Stimulated activated naive B cell treated with anti-CD40 and anti-IgM and Interleukin-4, amounts not matched to agents 10 μg/mL and 1 μg/mL and 100 μg/mL, for 72 hours (primary cell): ENCODE measurements at places on chromosomes 6 and 20.
A peak's percentile ranks its signal among the peaks of the same experiment; 100 is the strongest.

DNA sequence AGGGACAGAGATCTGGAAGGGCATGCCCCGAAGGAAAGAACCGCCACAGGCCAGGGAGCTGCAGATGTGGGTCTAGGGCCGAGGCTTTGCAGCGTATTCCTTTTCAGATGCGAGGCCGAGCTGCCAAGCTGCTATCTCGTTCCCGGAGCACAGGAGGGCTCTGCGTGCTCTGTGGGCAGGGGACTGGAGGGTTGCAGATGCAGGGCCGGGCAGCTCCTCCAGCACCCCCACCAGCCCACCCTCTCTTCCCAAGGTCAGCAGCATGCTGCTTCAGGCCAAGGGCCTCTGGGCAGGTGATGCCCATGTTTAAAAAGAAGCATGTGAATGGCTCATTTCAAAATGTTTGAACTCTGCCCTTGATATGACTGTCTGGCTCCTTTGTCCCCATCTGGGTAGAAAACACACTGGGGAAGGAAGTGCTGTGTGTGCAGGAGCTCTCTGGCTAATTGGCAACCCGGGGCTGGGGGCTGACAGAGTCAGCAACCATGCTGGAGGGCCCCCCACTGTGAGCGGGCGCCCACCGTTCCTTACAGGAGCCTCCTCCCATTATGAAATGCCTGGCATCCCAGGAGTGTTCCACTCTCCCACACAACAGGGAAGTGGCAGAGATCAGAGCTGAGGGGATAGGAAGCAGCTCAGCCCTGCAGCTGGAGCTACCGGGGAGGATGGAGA lies 353.3 kb downstream of the ZFAND3 start:
- DNase-seq = no peak
- no peaks in the 10 kb centered on the region for H3K4me1 ChIP-seq
- peaks cover 18% of the 10 kb centered on the region for H3K36me3 ChIP-seq
- no peaks in the 10 kb centered on the region for H3K27me3 ChIP-seq

DNA sequence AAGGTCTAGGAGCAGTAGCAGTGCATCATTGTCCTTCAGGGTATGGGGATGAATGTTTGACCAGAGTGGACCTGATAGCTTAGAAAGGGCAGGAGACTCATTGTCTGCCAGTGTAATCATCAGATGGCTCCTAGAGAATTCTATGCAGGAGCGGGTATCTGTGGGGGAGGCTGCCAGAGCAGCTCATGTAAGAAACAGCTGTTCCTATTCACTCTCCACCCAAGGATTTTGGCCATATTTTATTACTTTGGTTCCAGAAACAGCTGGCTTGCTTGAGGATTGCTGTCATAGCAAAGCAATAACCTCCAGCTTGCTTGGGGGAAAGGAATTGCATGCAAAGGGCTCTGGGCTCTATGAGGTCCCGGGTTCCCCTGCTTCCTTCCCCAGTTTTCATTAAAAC lies 44.1 kb downstream of the RALY start:
- DNase-seq = no peak
- H3K27me3 ChIP-seq = no peaks in the 10 kb centered on the region
- no peak overlapping the region for H3K4me3 ChIP-seq
- peaks cover 47% of the 10 kb centered on the region for H3K36me3 ChIP-seq
- no peak overlapping the region for H3K27ac ChIP-seq

DNA sequence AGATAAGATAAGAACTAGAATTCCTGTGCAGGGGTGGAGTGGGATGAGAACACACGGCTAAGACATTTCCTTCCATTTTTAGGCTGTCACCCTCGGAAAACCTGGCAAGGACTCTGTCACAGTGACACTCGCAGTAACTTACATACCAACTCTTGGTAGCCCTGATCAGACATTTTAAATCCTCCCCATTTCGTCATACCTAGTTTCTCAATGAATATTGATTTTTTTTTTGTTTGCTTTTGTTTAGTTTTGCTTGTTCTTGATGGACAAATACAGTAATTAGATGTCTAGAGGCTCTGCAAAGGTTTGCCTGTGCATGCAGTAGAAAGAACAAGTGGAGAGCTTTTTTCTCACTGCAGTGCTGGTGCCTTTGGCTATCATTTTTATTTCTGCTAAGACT lies 213.0 kb upstream of the FAM83B start:
- no peaks in the 10 kb centered on the region for H3K27me3 ChIP-seq
- no peak for DNase-seq
- no peak overlapping the region for H3K27ac ChIP-seq

- no peaks in the 10 kb centered on the region for H3K4me1 ChIP-seq
- H3K4me3 ChIP-seq = no peak overlapping the region
- H3K36me3 ChIP-seq = no peaks in the 10 kb centered on the region
- no peak for DNase-seq
Measured at GRCh38 chr6:72504406-72504805, 117.5 kb upstream of the KCNQ5 start.

DNA sequence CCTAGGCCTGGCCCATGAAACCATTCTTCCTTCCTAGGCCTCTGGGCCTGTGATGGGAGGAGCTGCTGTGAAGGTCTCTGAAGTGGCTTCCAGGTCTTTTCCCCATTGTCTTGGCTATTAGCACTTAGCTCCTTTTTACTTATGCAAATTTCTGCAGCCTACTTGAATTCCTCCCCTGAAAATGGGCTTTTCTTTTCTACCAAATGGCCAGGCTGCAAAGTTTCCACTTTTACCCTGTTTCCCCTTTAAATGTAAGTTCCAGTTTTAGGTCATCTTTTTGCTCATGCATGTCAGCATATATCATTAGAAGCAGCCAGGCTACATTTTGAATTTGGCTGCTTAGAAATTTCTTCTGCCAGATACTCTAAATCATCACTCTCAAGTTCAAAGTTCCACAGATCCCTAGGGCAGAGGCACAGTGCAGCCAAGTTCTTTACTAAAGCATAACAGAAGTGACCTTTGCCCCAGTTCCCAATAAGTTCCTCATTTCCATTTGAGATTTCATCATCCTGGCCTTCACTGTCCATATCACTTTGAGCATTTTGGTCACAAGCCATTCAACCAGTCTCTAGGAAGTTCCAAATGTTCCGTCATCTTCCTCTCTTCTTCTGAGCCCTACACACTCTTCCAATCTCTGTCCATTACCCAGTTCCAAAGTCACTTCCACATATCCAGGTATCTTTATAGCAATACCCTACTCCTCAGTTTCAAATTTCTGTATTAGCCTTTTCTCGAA lies 71.9 kb downstream of the TBC1D7 start:
- peak overlapping the region; percentile 70 for H3K27ac ChIP-seq
- H3K4me3 ChIP-seq = peak overlapping the region; percentile 3
- DNase-seq = peak; percentile 19
- no peaks in the 10 kb centered on the region for H3K27me3 ChIP-seq
- H3K4me1 ChIP-seq = peaks cover 56% of the 10 kb centered on the region

DNA sequence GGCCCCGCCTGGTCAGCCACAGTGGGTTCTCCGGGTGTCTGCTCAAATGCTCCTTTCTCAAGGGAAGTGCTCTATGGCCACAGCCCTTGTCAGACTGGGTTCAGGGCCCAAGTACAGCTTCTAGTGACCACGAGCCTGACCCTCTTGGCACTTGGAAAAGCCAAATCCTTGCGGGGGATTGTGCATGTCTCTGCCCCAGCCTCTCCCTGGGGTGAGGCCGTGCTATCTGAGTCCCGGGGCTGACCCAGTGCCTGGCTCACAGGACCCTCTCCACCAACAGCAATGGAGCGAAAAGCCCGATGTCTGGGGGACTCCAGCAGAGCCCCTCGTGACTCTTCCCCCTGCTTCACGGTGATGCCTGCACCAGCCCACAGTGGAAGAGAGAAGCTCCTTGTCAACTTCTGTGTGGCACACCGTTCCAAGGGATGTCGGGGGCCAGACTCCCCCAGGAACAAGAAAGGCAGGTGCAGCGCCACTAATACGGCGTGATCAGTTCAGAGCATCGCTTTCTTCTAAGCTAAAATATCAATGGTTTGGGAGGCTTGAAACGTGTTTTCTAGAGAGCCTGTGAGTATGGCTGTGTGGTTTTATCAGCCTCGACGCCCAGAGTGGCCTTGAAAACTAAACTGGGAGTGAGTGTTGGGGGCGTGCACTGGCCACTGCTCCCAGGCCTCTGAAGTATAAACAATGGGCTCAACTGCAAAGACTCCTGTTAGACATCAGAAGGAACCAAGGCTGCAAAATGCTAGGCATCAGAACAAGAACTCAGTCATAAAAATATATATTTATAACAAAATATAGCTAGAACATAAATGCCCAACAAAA lies 51.9 kb downstream of the DLL1 start:
- peaks cover 13% of the 10 kb centered on the region for H3K27me3 ChIP-seq
- H3K4me1 ChIP-seq = no peaks in the 10 kb centered on the region
- no peaks in the 10 kb centered on the region for H3K36me3 ChIP-seq
- DNase-seq = no peak
- no peak overlapping the region for H3K4me3 ChIP-seq

DNA sequence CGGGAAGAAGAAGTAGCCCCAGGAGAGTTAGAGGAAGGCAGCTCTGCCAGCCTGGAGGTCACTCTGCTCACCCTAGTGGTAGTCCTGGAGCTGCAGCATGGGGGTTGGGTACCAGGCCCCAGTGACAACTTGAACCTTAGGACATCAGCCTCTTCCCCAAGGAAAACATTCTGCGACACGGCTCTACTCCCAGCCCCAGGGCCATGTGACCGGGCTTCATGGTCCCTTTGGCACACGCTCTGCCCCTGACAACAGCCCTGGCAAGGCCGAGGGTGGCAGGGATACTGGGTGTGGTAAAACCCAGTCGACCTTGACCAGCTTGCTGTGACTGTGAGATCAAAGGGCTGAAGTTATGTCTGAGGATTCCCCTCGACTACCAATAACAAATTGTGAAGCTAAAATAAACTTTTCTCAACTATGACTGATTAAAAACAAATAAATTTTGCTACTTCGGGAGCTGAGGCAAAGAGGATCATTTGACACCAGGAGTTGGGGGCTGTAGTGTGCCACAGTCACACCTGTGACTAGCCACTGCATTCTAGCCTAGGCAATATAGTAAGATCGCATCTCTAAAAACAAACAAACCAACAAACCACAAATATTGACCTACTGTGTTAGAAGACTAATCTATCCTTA lies 24.4 kb upstream of the ARID1B start:
- H3K27me3 ChIP-seq = no peaks in the 10 kb centered on the region
- H3K4me3 ChIP-seq = peak overlapping the region; percentile 52
- peaks cover 17% of the 10 kb centered on the region for H3K4me1 ChIP-seq
- no peaks in the 10 kb centered on the region for H3K36me3 ChIP-seq
- H3K27ac ChIP-seq = no peak overlapping the region

DNA sequence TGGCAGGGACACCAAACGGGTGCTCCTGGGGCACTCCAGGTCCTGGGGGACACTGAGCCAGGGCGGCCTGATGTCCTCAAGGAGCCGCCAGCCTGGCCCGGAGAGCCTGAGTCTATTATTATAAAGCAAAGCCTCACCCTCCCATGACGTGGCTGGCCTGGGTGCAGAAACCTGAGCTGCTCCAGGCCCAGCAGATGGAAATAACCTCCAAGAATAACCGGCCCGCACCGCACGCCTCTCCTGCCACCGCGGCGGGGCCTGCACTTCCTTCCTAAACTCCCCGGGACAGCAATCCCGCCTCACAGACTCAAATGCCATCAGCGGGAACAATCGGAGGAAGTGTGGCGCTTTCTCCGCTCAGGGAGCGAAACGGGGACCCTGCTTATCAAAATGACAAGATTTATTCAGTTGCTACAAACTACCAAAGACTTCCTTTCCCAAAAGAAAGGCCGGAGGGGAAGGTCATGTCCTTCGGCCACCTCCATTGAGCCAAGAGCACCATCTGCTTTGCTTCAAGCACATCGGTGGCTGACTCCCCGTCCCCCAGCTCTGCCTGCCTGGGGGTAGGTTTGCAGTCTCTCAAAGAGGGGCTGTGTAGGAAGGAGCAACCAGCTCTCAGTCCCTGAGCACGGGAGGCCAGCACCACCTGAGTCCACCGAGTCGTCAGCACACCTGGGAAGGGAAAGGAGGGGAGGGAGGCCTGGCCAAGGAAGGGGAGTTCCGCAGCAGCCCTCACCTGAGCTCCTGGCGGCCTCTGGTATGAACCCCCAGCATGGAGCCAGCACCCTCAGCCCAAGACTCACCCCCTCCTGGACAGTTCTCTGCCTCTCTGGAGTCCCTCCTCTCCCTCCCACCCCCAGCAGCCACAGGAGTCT lies 78.6 kb upstream of the QKI start:
- peaks cover 48% of the 10 kb centered on the region for H3K27me3 ChIP-seq
- peaks cover 6% of the 10 kb centered on the region for H3K4me1 ChIP-seq
- H3K4me3 ChIP-seq = no peak overlapping the region
- no peaks in the 10 kb centered on the region for H3K36me3 ChIP-seq

GRCh38 chr6:165615636-165616035 lies 47.4 kb downstream of the PDE10A start:
- H3K27me3 ChIP-seq = no peaks in the 10 kb centered on the region
- no peaks in the 10 kb centered on the region for H3K4me1 ChIP-seq
- H3K4me3 ChIP-seq = no peak overlapping the region
- no peak for DNase-seq
- no peak overlapping the region for H3K27ac ChIP-seq

- no peaks in the 10 kb centered on the region for H3K36me3 ChIP-seq
- peaks cover 3% of the 10 kb centered on the region for H3K4me1 ChIP-seq
- H3K4me3 ChIP-seq = no peak overlapping the region
- H3K27me3 ChIP-seq = no peaks in the 10 kb centered on the region
- no peak overlapping the region for H3K27ac ChIP-seq
Measured at GRCh38 chr6:168165373-168165772, 86.4 kb upstream of the FRMD1 start.
